ENCODE measurements at places on chromosomes 11 and 22. TPM values are rescaled to one million over a fixed set of nuclear protein-coding genes. Genes with fewer than 3 reads are reported as not detected.

DNA sequence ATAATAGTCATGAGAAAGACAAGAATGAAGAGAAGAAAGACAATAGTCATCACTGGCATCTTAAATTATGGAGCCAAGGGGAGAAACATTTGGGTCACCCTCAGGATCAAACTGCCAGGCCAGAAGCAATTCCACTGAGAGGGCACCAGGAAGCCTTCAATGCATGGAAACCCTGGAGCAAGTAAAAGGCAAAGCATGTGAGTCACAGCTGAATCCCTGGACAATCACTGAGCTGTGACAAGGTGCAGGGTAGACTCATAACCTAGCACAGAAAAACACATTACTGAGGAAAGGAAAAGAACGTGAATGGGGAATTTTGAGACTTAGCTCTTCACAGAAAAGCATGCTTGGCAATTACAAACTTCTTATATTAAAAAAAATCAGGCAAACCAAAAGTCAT is 1.6 kb downstream of the KCNJ1 start:
- DNase-seq = peak; percentile 50

The MMP7 gene
- total RNA-seq = not detected

The MFRP gene
- not detected for total RNA-seq

DNA sequence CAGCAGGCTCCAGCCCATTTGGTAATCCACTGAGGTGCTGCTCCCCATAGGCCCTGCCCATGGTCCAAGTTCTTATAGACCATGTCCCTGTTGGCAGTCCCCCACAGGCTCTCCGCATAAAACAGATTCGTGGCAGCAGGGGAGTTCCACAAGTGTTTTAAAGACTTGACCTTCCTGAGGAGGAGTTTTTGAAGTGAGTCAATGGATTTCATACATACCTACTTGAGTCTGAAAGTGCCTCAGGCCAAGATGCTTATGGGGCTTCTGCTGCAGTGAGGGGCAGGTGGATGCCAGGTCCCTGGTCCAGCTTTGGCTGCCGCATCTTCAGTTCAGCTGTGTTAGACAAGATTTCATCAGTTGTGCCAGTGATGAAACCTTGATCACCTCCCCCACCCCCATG is 43.3 kb downstream of the CABIN1 start:
- peak; percentile 50 for DNase-seq

GRCh38 chr11:74957937-74958629 is 9.0 kb downstream of the SPCS2 start:
- no peak for DNase-seq

Measured in GM23248 (cell line).